ENCODE measurements at places on chromosomes 4 and X. TPM values are rescaled to one million over a fixed set of nuclear protein-coding genes. Genes with fewer than 3 reads are reported as not detected.

The HPGD gene
- total RNA-seq: 1.0 TPM

- DNase-seq: no peak
- no peaks in the 10 kb centered on the region for H3K4me1 ChIP-seq
- H3K36me3 ChIP-seq: no peaks in the 10 kb centered on the region
- H3K27ac ChIP-seq: no peak overlapping the region
These were observed 122.2 kb downstream of the ANXA5 start for GRCh38 chr4:121574618-121575017.

DNA sequence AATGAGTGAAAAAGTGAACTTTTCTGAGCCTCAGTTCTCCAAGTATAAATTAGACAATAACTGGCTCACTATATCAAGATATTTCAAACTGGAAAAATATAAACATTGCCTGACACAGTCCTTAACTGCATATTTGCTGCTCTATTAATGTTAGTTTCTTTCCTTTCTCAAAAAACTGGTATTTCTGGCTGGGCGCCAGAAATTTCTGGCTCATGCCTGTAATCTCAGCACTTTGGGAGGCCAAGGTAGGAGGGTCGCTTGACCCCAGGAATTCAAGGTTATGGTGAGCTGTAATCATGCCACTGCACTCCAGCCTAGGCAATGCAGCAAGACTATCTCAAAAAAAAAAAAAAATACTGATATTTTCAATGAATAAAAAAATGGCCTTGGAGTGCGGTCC is 227.0 kb downstream of the MAGEB17 start:
- no peaks in the 10 kb centered on the region for H3K4me1 ChIP-seq
- no peak for DNase-seq

DNA sequence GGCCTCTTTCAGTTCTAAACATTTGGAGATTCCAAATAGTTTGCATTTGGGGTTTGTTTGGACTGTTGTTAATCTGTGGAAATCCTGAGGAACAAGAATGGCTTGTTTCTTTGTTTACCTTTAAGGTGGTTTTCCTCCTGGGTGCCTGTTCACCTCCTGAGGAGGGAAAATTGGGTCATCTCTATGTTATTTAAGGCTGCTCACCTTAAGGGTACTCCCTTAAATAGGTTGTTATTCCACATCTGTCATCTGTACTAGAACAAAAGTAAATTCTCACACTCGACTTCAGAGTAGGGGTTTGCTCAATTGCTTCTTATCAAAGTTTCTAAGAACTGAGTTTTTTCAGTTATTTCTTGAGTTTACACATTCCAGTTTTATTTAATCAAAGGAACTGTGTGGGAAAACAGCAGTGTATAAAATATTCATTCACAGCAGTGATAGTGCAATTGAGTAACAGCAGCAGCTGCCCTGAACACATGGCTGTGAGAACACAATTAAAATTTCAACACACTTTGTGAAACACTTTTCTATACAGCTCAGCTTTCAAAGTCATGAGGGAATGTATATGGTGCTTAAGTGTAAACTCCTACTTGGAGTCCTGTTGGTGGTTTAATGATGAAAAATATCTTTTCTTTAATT is 238.5 kb upstream of the PGRMC2 start:
- no peak overlapping the region for H3K27ac ChIP-seq
- no peak overlapping the region for H3K4me3 ChIP-seq
- no peaks in the 10 kb centered on the region for H3K27me3 ChIP-seq
- no peak for DNase-seq

DNA sequence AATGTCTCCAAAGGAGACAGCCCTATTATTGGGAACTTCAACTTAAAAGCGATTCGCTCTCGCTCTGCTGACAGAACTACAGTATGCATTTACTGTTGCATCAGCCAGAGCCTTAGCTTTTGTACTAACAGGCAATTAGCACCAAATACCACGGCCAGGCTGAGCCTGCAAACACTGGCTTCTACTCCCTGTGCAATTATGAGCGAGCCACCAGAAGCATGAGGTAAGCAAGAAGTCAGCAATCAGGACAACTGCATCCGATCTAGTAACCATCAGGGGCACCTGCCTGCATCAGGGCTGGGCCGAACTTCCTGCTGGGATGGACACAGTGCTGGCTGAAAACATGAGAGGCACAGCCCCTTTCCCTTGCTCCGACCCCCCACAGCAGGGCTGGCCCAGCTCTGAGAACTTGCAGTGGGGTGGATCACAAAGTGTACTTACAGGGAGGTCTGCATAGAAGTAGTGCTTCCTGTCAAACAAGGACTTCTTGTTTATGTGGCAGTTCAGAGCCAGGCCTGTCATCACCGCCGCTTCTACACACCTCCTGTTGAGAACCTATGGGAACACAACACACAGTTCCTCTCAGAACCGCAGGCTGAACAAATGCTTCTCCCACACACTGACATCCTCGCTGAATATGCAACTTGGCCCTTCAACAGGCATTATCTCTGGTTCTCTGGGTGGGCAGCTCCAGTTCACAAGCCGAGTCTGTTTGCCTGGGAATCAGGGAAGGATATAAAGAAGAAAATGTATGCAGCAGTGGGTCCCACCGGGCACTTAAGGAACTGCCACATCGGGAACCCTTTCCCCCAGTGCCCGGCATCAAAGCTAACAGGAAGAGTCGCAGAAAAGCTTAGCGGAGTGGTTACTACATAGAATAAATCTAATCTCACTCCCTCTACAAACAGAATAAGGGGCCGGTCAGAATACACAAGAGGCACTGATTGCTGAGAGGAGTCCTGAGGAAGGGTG is 41.5 kb downstream of the GATB start:
- DNase-seq: no peak
- no peak overlapping the region for H3K4me3 ChIP-seq
- no peak overlapping the region for H3K27ac ChIP-seq
- H3K36me3 ChIP-seq: no peaks in the 10 kb centered on the region

All from psoas muscle (tissue), 8 donors.